ENCODE measurements at places on chromosomes 11 and 22.

DNA sequence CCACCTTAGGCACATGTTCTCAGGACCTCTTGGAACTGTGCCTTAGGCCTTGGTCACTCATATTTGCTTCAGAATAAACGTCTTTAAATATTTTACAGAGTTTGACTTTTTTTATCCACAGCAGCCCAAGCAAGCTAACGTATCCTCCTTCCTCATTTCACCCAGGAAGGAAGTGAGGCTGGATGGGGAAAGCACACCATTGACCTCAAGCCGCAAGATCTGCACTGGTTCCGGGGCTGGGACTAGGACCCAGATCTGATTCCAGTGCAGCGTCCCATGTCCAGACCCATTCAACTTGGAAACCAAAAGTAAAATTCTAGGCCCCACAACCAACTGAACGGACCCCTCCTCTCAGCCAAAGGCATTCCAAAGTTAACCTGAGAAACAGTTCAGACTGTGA lies 2.4 kb upstream of the LGALS12 start:
- no peak for DNase-seq

- DNase-seq: no peak
Observed at GRCh38 chr11:96033095-96033494, 109.2 kb upstream of the MTMR2 start.

DNA sequence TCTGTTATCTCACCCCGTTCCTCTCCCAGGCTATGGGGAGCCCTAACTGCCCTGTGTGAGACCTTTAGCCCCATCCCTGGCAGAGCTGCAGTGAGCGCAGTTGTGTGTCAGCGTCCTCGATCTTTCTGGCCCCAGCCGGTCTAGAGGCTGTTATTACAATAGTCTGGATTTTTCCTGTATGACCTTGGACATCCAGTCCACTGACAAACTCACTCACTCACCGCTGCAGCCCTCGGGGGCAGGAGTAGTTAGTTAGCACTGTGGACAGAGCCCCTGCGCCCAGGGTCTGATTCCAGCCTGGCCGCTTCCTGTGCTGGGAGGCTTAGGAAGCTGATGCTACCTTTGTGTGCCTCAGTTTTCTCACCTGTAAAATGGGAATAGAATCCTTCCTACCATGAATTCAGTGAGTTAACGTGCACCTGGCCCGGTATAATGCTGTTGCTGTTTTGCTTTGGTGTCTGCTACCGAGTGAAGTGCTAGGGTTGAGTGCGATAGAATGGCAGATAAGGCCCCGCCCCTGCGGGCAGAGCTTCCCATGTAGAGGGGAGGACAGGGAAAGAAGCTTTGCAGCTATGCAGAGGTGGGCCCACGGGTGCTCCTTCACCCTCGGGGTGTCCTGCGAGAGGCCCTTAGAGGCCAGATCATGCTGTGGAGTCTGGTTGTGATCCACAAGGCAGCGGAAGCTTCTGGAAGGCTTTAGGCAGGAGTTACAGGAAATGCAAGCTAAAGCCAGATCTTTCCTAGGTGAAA lies 3.0 kb downstream of the LRP5 start:
- no peak for DNase-seq

- no peak for DNase-seq
Observed at GRCh38 chr11:118705111-118705741, 25.8 kb upstream of the TREH start.

DNA sequence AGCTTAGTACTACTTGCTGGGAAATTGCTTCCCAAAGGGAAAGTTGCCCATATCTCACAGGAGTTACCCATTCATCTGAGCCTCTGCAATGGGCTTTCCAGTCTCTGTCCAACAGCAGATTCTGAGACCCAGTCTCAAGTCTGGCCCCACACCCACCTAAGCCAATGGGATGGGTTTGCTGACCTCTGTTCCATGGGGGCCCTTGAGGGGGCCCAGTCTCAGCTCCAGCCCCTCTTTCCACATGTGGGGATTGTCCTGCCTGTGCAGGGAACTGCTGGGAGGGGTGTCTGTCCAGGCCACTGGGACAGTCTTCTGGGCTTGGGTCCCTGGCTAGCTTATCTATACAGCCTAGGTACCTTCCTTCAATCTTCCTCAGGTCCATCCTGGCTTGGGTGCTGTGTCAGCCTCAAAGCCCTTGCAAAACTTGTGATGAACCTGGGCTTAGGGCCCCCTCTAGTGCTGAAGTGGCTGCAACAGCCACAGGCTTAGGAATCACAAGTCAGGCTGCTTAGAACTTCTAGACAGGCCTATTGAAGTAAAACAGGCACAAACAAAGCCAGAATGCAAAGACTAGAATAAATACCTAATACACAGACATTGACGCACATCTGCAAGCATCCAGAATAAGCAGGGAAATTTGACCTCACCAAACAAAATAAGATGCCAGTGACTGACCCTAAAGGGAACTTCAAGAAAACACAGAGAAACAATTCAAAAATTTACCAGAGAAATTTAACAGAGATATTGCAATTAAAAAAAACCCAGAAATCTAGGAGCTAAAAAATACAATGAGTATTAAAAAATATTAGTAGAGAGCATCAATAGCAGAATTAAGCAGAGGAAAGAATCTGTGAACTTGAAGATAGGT lies 11.7 kb upstream of the PATL1 start:
- DNase-seq: no peak

- DNase-seq: no peak
Observed at GRCh38 chr11:119551420-119552105, 128.6 kb upstream of the THY1 start.

GRCh38 chr11:20046416-20046815 lies 113.9 kb downstream of the DBX1 start:
- DNase-seq: no peak

GRCh38 chr22:47794851-47795250 lies 1032.4 kb downstream of the TBC1D22A start:
- DNase-seq: no peak

- no peak for DNase-seq
Observed at GRCh38 chr11:67613313-67613959, 6.7 kb downstream of the NDUFV1 start.

DNA sequence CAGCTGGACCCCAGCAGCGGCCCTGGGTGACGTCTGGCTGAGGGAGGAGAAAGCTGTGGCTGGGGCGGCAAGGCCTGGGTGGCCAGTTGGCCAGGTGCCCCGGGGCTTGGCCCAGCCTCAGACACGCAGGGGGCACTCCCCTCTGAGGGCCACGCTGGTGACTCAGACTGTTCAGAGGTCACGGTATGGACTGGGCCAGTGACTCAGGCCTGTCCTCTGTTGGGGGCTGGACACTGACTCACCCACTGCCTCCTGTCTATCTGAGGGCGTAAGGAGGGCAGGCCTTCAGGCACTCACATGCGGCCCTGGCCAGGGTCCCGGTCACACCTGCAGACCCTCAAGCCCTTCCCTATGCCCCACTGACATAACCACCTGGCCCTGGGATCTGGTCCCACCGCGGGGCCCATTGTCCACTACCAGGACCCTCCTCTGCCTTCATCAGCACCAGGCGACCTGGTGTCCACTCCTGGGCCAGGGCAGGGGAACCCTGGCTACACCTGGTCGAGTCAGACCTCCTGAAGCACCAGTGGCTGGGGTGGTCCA lies 3.7 kb upstream of the MUC5AC start:
- DNase-seq: peak; percentile 82

DNA sequence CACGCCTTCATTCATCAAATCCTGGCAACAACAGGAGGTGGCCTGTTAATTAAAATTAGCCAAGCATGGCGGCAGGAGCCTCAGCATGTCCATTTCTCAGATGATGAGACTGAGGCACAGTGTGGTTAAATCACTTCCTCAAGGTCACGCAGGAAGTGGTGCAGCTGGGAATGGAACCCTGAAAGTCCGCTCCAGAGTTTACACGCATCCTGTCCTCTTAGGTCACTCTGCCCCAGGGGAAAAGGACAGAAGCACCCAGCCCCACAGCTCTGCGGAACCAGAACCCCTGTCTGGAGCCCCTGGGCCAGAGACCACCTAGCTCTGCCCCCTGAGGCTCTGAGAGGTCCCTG lies 19.6 kb downstream of the RPL3 start:
- DNase-seq: no peak

- no peak for DNase-seq
Observed at GRCh38 chr11:2540992-2541680, 96.3 kb downstream of the KCNQ1 start.

- DNase-seq: no peak
Observed at GRCh38 chr11:124674571-124674970, 867 bp downstream of the SPA17 start.

GRCh38 chr22:23403152-23403719 lies 176.9 kb downstream of the IGLL1 start:
- no peak for DNase-seq

- no peak for DNase-seq
Observed at GRCh38 chr11:132134322-132134721, 763.9 kb downstream of the NTM start.

DNA sequence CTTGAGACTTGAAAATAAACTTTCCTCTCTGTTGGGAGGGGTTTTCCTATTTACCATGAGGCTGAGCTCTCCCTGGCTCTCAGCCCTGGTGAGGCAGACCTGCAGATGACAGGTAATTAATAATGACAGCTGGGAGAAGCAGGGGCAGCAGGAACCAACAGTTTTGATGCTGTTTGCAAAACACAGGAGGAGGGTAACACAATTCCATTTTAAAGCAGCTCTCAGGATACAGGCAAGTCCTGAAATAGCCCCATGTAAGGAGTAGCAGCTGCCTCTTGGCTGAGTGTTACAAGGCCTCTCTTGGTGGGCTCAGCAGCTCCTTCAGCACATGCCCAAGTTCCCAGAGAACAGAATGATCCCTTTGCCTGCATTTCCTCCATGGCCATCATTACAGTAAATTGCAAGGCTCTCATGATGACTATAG lies 13.3 kb downstream of the PARVA start:
- no peak for DNase-seq

Measured in AG09309 (cell line).